Neural progenitor cell (in vitro differentiated cells): ENCODE measurements at places on chromosomes 2 and 18. TPM values are rescaled to one million over a fixed set of nuclear protein-coding genes. Genes with fewer than 3 reads are reported as not detected.

DNA sequence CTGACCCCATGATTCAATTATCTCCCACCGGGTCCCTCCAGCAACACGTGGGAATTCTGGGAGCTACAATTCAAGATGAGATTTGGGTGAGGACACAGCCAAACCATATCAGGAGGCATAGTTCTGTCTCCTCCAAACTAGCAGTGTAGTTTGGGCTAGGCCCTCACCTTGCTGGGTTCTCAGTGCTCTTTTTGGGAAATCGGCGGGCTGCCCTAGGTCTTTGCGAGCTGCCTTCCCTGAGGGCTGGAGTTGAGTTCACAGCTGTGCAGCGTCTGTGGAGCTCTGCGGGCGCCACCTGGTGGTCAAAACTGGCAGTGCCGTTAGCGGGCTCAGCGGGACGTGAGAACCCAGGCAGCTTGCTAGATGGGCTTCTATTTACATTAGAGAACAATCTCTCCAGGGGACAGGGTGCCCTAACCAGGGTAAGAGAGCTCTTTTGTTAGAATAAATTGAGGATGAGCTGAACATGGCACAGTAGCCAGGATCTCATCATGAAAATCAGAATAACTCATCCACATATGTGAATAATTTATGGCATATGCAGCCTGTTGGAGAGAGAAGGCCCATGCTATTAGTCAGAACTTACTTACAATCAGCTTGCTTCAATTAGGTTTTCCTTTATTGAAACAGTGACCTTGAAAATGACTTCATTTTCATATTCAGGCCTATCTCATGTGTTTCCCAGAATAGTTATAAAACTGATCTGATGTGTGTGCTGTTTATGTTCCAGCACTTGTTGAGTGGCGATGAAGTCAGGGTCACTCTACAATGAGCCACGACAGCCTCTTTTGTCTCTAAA is 27.4 kb upstream of the YES1 start:
- no peaks in the 10 kb centered on the region for H3K36me3 ChIP-seq
- peaks cover 59% of the 10 kb centered on the region for H3K27me3 ChIP-seq
- no peak overlapping the region for H3K4me3 ChIP-seq

DNA sequence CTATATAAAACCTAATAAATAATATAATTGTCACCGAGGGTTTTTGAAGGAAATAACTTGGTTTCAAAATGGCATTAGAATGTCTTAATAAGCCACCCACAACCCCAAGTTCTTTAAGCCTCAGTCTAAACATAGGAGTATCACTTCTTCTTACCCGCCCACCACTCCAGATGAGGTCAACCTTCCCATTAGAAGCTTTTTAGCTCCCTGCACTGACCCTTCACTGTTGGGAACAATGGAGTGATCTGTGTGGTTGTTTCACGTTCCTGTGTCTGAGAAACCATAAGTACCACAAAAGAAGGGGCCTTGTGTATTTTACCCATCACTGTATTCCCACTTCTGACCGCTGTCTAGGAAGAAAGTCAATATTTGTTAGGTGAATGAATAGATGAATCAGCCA is 326.3 kb upstream of the ZNF521 start:
- H3K27me3 ChIP-seq = no peaks in the 10 kb centered on the region
- no peak overlapping the region for H3K4me3 ChIP-seq
- no peaks in the 10 kb centered on the region for H3K36me3 ChIP-seq
- H3K27ac ChIP-seq = no peak overlapping the region
- peaks cover 53% of the 10 kb centered on the region for H3K4me1 ChIP-seq
- no peak for DNase-seq

- H3K27ac ChIP-seq = no peak overlapping the region
- no peaks in the 10 kb centered on the region for H3K27me3 ChIP-seq
- H3K4me3 ChIP-seq = no peak overlapping the region
- no peak for DNase-seq
- no peaks in the 10 kb centered on the region for H3K36me3 ChIP-seq
- H3K4me1 ChIP-seq = peaks cover 5% of the 10 kb centered on the region
Observed at GRCh38 chr2:230473378-230473777, 57.4 kb downstream of the SP100 start.

GRCh38 chr2:195572895-195573683 is 83.9 kb upstream of the SLC39A10 start:
- H3K4me3 ChIP-seq = no peak overlapping the region
- H3K36me3 ChIP-seq = no peaks in the 10 kb centered on the region
- H3K27me3 ChIP-seq = no peaks in the 10 kb centered on the region
- H3K4me1 ChIP-seq = no peaks in the 10 kb centered on the region
- DNase-seq = no peak

DNA sequence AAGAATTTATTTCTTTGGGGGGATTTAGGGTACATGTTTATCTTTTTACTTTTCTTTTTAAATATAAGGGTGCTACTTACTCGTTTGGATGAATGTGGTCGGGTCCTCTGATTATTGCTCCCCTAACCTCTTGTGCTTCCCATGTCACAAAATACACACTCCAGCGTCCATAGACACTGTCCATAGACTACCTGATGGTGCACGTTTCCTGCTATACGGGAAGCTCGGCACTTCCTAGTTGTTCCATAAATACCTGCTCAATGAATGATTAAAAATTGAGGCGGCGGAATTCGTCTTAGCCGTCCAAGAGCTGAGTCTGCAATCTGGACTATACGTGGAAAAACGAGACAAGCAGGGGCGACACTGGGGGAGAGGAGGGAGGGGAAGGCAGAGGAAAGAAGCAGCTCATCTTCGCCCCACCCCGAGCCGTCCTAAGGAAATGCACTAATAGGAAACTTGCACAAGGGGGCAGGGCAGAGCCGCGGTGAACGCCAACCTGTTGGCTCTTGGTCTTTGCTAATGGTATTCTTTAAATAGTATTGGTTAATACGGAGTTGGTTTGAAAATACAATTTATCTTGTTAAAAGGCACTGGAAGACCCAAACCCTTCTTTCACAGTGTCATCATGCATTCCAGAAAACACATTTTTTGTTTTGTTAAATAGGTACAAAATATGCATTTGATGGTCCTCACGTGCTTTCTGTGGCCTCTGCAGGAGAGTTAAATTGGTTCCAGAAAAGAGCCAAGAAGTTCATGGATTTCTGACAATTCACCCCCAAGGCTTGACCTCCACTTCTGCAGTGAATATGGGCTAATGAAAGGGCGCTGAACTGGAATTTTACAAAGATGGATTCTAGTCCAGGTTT is 73.0 kb upstream of the KCTD1 start:
- H3K27me3 ChIP-seq = no peaks in the 10 kb centered on the region
- no peaks in the 10 kb centered on the region for H3K36me3 ChIP-seq
- H3K4me1 ChIP-seq = no peaks in the 10 kb centered on the region
- H3K27ac ChIP-seq = no peak overlapping the region
- H3K4me3 ChIP-seq = no peak overlapping the region

- peaks cover 16% of the 10 kb centered on the region for H3K4me1 ChIP-seq
- H3K4me3 ChIP-seq = no peak overlapping the region
- H3K27ac ChIP-seq = no peak overlapping the region
- H3K27me3 ChIP-seq = no peaks in the 10 kb centered on the region
- no peaks in the 10 kb centered on the region for H3K36me3 ChIP-seq
- DNase-seq = no peak
Observed at GRCh38 chr2:204436230-204436629, 109.0 kb upstream of the PARD3B start.

DNA sequence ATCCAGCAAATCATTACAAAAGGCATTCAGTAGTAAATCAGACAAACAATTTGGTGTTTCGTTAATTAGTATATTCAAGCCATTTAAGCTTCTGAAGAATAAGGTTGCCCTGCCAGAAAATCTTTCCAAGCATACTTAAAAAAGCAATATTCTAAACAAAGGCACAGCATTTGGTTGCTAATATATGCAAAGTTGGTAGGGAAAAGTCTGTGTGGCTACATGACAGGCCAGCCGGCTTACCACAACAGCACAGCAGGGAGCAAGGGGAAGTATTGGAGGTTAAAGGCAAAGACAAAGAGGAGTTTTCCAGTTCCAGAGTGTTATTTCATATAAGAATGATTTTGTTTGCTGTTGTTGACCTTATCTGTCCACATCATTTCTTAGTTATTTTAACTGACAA is 282.3 kb downstream of the MBD5 start:
- no peaks in the 10 kb centered on the region for H3K27me3 ChIP-seq
- DNase-seq = peak; percentile 84
- peaks cover 34% of the 10 kb centered on the region for H3K4me1 ChIP-seq
- no peak overlapping the region for H3K27ac ChIP-seq
- H3K4me3 ChIP-seq = no peak overlapping the region

GRCh38 chr18:57422313-57422872 is 12.8 kb upstream of the ONECUT2 start:
- H3K4me1 ChIP-seq = no peaks in the 10 kb centered on the region
- H3K27me3 ChIP-seq = peaks cover 77% of the 10 kb centered on the region
- H3K36me3 ChIP-seq = no peaks in the 10 kb centered on the region
- H3K4me3 ChIP-seq = no peak overlapping the region
- H3K27ac ChIP-seq = no peak overlapping the region

- no peaks in the 10 kb centered on the region for H3K4me1 ChIP-seq
- H3K4me3 ChIP-seq = no peak overlapping the region
- no peak overlapping the region for H3K27ac ChIP-seq
Observed at GRCh38 chr2:31962757-31963361, 47.9 kb downstream of the MEMO1 start.

DNA sequence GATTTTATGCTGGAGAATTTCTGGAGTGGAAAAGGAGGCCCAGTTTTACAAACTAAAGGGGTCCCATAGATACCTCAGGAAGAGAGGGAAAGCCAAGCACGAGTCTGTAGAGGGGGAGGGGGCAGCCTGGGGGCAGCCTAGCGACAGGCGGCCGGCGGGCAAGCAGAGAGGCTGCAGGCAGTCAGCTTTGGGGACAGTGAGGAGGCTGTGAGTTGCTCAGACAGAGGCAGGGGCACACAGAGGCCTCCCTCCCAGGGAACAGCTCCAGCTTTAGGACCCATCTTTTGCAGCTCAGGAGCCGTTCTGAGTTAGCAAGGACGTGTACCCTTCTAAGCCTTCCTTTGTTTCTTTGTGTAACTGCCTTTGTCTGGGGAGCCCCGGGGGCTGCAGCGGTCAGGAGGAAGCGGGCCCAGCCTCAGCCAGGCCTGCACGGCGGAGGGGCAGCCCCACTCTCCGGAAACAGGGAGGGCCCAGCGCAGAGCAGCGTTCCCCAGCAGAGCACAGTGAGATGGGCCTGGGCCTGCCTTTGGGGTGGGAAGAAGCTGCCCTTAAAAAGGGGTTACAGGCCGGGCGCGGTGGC is 41.1 kb upstream of the RALBP1 start:
- peak overlapping the region; percentile 95 for H3K27ac ChIP-seq
- DNase-seq = peak; percentile 89
- no peaks in the 10 kb centered on the region for H3K27me3 ChIP-seq
- H3K4me3 ChIP-seq = peak overlapping the region; percentile 33

DNA sequence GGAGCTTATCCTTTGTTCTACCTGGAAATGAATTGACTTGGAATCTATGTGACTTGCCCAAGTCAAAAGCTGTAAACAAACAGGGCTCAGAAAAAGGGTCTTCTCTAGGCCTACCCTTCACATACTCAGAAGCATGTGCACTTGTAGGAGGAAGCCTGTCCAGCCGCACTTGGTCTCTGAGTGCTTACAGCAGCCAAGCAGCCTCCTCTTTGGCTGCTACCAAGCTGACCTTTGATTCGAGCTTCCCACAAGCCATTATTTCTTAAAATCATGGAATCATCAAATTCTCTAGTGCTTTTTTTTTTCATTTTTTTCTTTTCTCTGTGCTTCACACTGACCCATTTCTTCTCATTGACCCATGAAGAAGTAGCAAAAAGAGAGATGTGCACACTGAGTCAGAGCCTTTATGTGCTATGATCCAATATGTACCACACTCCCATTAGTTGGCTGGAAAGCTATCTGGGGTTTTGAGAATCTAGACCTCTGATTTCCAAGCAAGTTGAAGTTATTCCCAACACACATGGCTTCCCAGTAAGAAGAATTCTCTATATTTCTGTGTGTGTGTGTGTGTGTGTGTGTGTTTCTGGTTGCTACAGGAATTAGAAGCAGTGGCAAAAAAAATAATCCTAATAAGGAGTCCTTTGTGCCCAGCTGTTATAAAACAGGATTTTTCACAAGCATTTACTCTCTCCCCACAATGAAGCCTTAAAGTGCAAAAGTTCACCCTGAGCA is 550.3 kb upstream of the TNP1 start:
- H3K4me3 ChIP-seq = no peak overlapping the region
- no peaks in the 10 kb centered on the region for H3K36me3 ChIP-seq
- H3K27ac ChIP-seq = no peak overlapping the region
- H3K4me1 ChIP-seq = no peaks in the 10 kb centered on the region
- no peaks in the 10 kb centered on the region for H3K27me3 ChIP-seq
- DNase-seq = no peak

Gene DNAJC5G
- not detected in 2 replicates for total RNA-seq

- H3K27ac ChIP-seq = no peak overlapping the region
- H3K4me1 ChIP-seq = peaks cover 12% of the 10 kb centered on the region
- H3K4me3 ChIP-seq = no peak overlapping the region
- H3K27me3 ChIP-seq = peaks cover 63% of the 10 kb centered on the region
- H3K36me3 ChIP-seq = no peaks in the 10 kb centered on the region
Observed at GRCh38 chr18:59904011-59904601, 4.3 kb downstream of the PMAIP1 start.

- no peaks in the 10 kb centered on the region for H3K36me3 ChIP-seq
- H3K27ac ChIP-seq = no peak overlapping the region
- no peak overlapping the region for H3K4me3 ChIP-seq
- peaks cover 6% of the 10 kb centered on the region for H3K4me1 ChIP-seq
Observed at GRCh38 chr2:178285287-178285615, 90.9 kb downstream of the OSBPL6 start.

DNA sequence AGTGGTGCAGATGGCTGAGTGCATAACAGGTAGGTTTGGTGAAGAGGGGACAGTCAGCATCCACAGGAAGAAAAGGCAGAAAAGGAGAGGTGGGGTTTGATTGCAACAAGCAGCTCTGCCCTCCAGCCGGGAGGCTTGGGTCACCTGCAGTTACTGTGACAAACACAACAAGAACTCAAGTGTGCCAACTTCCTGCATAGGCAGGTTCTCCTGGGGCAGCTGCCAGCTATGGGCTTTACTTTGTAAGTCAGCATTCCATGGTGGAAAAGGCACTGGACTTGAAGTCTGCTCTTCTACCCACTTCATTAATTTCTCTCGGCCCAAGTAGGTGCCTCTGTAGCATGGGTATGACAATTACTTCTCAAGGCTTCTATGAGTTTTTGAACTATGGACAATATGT is 98.9 kb downstream of the MYT1L start:
- H3K27ac ChIP-seq = no peak overlapping the region
- H3K27me3 ChIP-seq = no peaks in the 10 kb centered on the region
- no peaks in the 10 kb centered on the region for H3K36me3 ChIP-seq
- H3K4me3 ChIP-seq = no peak overlapping the region
- no peaks in the 10 kb centered on the region for H3K4me1 ChIP-seq
- DNase-seq = no peak

Gene POTEJ
- total RNA-seq = 0.21 TPM in 1 of 2 replicates, not detected in the other

Gene AMER3
- not detected in 2 replicates for total RNA-seq

Gene SPEG
- total RNA-seq = 5.6 and 18.4 TPM in 2 replicates

DNA sequence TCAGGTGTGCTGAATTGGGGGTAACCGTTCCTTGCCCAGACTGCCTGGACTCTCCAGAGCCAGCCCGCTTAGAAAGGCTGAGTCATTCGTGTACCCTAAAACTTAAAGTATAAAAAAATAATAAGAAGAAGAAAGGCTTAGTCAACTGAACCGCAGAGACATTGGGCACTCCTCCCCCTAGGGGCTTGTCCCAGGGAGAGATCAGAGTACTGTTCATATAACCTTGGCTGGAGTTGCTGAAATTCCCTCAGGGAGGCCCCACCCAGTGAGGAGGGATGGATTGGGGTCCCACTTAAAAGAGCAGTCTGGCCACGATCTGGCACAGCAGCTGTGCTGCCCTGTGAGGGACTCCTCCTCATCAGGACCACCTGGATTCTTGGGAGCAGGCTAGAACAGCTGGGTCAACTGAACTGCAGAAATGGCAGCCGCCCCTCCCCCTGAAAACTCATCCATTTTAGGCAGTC is 37.2 kb downstream of the ANKRD12 start:
- no peaks in the 10 kb centered on the region for H3K27me3 ChIP-seq
- no peaks in the 10 kb centered on the region for H3K36me3 ChIP-seq
- H3K4me3 ChIP-seq = no peak overlapping the region
- no peak overlapping the region for H3K27ac ChIP-seq

Gene DTNA
- 10.0 and 15.0 TPM in 2 replicates for total RNA-seq
